Lung (tissue), 17 donors: ENCODE measurements at places on chromosomes 5 and 9. TPM values are rescaled to one million over a fixed set of nuclear protein-coding genes. Genes with fewer than 3 reads are reported as not detected.

PHF24 gene
- 0.48 TPM for total RNA-seq

RMRP gene
- total RNA-seq = 39,735 TPM

PRSS3 gene
- total RNA-seq = not detected

TRIO gene
- total RNA-seq = 165 TPM

LCN2 gene
- total RNA-seq = 114 TPM

AQP7 gene
- total RNA-seq = 3.9 TPM

PPIC gene
- total RNA-seq = 40.3 TPM

RNF183 gene
- 0.25 TPM for total RNA-seq

OSMR gene
- total RNA-seq = 51.7 TPM

SYK gene
- total RNA-seq = 71.6 TPM

CNTNAP3B gene
- total RNA-seq = 20.8 TPM

ANKRD34B gene
- 0.34 TPM for total RNA-seq

- no peak for DNase-seq
These were observed 79.3 kb downstream of the STARD4 start for GRCh38 chr5:111432883-111433536.

GRCh38 chr9:135902655-135903357 is 4.5 kb downstream of the CAMSAP1 start:
- no peak for DNase-seq

DNA sequence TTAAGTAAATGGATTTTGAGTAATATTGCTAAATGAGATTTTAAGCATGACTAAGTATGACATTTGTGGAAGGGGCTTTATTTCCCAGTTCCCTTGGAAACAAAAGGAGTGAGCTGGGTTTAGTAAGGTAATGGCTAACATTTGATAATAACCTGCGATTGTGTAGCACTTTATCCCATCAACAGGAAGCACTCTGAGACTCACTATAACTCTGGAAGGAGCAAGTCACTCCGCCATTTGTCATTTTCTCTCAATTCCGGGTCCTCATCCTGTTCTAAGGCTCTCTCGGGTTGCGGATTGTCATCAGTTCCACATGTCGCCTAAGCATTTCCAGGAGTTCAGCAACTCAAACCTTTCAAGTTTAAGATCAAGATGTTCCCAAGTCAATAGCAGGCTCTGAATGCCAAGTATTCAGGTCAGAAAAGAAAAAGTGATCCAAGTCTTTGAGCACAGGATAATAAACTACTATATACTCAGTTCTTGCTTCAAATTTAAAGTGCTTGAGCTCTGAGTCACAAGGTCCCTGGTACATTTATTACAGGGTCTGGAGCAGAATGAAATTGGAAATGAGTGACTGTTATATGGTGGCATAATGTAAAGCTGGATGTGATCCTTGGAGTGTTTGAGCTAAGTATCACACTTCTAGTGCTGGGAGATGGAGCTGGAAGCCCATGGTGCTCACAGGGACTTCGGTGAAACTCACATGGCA is 39.3 kb downstream of the CAPSL start:
- DNase-seq = no peak

DNA sequence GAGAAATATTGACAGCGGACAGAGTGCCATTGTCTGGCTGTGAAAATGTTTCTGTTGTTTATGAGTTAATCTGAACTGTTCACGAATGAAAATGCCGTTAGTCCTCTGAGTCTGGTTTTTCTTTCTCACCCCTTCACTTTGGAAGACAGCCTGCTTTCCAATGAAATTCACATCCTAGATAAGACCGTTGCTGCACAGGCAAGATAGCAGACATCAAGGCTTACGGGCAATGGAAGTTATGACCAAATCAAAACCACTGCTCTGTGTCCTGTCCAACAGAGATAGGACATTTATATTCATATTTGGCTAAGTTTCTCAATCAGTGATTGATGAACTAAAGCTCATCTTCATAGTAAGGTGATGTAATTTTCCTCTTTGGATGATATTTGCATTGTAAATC is 180.0 kb upstream of the DMAC1 start:
- peak; percentile 52 for DNase-seq

- no peak for DNase-seq
These were observed 57.5 kb downstream of the PSAT1 start for GRCh38 chr9:78354324-78354973.

GRCh38 chr5:97131139-97131710 is 11.2 kb downstream of the LIX1 start:
- DNase-seq = no peak

GRCh38 chr9:108933231-108933717 is 650 bp downstream of the ELP1 start:
- DNase-seq = no peak

- no peak for DNase-seq
These were observed 3.6 kb downstream of the RIC1 start for GRCh38 chr9:5632540-5632939.

- DNase-seq = no peak
These were observed 177.0 kb downstream of the CDK5RAP2 start for GRCh38 chr9:120402741-120403542.

DNA sequence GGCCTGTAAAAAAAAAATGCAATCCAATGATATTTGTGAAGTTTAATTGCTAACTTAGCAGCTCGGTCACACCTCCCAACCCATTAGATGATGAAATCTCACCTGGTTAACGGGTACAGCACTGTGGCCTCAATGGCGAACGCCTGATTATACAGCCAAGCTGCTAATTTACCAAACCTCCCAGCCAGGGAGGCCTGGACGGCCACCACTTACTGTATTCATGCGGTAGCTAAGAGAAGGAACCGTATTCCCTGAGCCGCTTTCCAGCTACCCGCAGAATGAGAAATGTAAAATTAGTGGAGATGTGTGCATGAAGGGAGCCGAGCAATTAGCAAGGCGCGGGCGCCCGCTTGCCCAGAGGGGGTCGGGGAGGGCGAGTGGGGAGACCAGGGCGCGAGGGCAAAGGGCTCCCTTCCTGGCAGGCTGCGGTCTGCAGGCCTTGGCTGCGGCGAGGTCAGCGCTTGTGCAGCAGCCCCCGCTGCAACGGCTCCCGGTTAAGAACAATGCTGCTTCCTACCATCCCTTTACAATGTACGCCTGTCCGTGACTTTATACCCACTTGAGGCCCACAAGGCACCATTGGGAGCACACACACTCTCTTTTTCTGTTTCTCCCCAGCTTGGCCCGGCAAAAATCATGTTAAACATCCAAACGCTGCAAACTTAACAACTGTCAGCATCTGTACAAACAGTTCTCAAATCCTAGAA is 70.4 kb upstream of the TBCA start:
- DNase-seq = no peak

DNA sequence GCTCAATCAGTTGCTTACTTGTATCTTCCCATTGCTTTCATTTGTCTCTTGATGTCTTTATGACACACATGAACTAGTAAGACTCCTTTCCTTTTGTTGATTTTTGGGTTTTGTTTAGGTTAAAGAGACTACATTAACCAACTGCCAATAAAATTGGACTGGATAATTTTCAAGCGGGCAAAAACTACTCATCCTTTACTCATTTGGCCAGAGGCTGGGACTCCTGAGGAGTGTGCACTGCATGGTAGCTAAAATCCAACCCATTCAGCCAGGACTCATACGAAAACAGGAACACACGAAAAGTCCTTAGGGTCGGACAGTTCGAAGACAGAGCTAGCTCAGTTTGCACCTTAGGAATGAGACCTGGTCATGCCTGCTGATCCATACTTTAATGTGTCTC is 6.0 kb downstream of the SLC46A2 start:
- DNase-seq = no peak

GRCh38 chr5:81717860-81718259 is 33.0 kb downstream of the SSBP2 start:
- DNase-seq = no peak

- DNase-seq = no peak
These were observed 12.7 kb upstream of the FGF1 start for GRCh38 chr5:142698447-142699183.

DNA sequence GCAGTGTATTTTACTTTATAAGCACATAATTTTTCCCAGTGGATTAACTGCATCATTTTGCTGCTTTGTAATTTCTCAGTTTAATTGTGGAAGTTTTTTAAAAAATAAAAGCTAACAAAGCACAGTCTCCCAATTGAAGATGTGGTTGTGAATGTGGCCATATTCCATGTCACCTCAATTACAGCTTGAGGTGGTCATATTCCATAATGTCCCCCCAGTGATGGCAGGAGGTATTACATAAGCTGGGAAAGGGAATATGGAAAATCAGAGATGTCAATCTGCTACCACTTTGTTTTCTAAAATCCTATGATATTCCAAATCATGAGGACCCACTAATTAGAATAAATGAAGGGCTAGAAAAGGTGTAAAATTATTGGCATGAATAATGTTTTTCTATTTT is 1672.0 kb upstream of the CDH9 start:
- DNase-seq = no peak

GRCh38 chr5:87581661-87582060 is 168.9 kb upstream of the CCNH start:
- DNase-seq = no peak

DNA sequence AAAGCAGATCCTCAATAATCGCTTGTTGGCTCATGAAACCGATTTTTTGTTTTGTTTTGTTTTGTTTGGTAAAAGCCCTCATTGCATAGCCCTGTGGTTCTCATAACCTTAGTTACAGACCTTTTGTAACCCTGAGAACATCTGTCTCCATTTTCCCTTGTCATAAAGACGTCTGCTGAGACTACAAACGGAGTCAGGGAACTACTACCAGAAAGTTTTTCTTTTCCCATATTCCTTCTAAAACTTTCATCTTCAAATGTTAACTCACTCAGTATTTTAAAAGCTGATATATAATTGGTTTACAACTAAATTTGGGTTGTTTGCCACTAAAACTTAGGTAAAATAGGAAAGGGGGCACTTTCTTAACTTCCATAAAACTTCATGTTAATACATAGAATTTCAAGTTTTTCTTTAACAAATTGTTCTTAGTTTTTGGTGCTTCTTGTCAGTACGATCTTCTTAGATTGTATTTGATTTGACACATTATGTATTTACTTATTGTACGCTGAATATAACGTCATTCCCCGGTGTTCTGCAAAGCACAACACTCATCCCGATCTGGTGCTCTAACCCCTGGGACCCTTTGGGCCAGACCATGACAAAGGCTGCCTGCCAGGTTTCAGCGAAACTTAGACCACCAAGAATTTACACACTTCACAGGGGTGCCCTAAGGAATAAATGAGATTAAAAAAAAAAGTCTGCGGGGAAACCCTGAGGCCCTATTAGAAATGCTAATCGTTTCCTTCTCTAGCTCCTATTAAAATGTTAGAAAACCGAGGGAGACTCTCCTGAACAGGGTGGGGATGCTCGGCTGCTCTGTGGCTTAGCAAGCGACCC is 1.1 kb upstream of the ANP32B start:
- DNase-seq = peak; percentile 15

- no peak for DNase-seq
These were observed 48.4 kb downstream of the PPARGC1B start for GRCh38 chr5:149778303-149779123.

- DNase-seq = no peak
These were observed 842 bp downstream of the MUSK start for GRCh38 chr9:110669433-110669832.
